M059J (cell line): ENCODE measurements at places on chromosomes 7 and 10. TPM values are rescaled to one million over a fixed set of nuclear protein-coding genes. Genes with fewer than 3 reads are reported as not detected.

The RHEB gene
- total RNA-seq, result 168 and 238 TPM in 2 replicates

DNA sequence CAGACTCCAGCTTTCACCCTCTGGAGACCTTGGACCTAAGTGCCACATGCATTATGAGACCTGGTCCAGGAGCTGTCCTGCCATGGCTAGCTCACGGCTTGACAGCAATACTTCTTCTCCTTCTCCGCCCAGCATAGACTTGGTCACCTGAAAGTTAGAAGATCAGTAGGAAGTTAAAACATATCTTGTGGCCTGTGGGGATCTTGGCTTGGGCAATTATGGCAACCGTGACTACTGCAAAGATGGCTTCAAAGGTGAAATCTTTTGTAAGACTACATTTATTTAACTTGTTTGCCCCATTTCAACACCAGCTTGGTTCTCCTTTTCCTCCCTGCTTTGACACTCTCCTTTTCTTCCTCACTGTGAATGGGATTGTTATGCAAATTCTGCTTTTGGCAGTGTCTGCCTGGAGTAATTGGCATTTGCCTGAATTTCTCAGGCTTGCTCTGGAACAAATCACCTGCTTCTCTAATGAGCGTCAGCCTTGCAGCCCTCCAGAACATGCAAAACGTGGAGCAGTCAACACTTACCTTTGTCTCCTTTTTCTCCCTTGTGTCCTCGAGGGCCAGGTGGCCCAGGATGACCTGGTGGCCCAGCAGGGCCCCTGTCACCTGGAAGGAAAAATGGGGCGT lies 53.4 kb downstream of the COL17A1 start:
- no peak for DNase-seq

DNA sequence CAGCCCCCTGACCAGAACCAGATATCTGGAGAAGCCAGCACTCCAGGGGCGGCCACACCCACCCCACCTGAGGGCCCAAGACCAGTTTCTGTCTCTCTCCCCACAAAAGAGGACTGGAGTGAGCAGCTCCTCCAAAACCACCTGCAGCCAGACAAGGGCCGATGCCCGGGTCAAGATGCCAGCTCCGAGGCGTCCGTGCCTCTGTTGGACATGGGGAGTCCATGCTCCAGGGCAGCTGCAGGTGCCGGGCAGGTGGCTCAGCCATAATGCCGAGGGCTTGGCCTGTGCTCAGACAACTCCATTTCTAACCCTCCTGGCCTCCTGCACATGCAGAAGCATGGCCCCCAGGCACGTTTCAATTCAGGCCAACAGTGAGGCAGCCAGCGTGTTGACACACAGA lies 234.6 kb downstream of the MAD1L1 start:
- no peak for DNase-seq

DNA sequence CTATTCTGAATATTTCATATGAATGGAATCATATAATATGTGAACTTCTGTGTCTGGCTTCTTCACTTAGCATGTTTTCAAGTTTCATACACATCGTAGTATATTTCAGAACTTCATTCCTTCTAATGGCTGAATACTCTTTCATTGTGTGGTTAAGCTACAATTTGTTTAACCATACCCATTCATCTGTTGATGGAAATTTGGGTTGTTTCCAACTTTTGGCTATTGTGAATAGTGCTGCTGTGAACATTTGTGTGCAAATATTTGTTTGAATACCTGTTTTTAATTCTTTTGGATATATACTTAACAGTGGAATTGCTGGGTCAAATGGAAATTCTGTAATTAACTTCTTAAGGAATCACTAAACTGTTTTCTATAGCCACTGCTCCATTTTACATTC lies 86.0 kb upstream of the MDFIC start:
- no peak for DNase-seq

GRCh38 chr10:18906636-18907035 lies 142.0 kb upstream of the MALRD1 start:
- peak; percentile 1 for DNase-seq
